IPS DF 19.7 (cell line): ENCODE measurements at places on chromosomes 4 and X.

DNA sequence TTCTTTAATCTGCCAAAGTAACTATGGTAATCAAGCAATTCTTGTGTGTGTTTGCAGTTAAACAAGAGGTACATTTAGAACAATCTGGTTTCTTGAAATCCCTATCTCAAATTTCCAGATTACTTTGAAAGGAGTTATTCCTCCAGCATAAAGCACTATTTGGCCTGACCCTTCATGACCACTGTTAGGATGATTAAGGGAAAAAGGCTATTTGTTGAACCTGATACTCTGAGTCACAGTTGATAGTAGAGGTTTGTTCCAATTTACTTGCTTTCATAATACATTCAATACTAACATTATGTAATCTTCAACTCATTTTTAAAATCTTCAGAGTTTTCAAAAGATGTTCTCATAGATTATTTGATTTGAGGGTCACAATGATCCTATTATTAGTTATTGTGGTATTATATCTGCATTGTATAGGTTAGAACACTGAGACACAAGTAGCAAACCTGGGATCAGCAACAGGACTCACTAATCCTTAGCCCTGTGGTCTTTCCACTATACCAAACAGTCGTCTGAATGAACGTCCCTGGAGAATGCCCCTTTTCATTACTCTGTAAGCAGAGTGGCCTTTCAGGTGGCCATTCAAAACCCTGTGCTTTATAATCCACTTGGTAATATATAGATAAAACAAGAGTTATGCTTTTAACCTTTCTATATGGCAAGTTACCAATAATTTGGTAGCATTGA lies 8.1 kb upstream of the NDST4 start:
- no peak for DNase-seq

GRCh38 chr4:105067431-105067830 lies 79.2 kb upstream of the TET2 start:
- no peak for DNase-seq

- DNase-seq, result no peak
These were observed 47.7 kb downstream of the RPS6KA3 start for GRCh38 chrX:20218836-20219505.

- no peak for DNase-seq
These were observed 434.0 kb downstream of the FAM133A start for GRCh38 chrX:94107981-94108380.

DNA sequence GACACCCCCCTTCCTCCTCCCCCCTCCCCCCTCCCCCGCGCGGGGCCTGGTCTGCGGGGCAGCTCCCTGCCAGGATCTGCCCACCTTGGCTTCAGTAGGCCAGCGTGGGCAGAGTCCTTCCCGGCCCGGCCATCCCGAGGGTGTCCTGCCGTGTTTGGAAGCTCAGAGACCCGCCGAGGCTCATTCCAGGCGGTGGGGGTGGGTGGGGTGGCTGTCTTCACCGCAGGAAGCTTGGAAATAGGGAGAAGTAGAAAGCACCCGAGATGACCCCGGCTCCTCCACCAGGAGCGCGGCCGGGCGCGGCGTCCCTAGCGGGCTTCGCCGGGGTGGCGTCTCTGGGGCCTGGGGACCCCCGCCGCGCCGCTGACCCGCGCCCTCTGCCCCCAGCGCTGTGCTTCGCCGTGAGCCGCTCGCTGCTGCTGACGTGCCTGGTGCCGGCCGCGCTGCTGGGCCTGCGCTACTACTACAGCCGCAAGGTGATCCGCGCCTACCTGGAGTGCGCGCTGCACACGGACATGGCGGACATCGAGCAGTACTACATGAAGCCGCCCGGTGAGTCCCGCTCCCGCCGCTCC lies 1.6 kb downstream of the NAT8L start:
- no peak for DNase-seq

DNA sequence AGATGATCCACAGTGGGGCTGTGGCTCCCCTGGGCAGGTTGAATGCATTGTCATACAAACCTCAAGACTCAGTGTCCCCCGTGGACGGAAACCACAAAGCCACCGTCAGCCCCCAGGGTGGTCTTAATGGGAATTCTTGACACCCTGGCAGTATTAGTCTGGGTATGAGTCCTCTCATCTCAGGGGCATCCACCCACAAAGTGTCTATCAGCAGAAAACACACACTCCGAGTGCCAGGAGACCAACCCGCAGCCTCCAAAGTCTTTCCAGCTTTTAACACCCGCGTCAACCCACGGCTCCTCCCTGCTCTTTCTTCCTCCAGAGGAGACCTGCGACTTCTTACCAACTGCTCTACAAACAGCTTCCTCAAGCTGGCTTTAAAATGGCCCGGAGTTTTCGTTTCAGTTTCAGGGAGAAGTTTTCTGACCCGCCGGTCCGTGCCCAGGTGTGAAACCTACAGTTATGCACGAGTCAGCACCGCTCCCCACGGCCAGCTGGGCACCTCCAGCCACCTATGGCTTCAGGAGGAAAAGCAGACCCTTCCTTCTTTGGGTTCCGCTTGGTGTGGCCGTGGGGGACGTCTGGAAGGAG lies 14.4 kb upstream of the ASMTL start:
- no peak for DNase-seq

GRCh38 chrX:123809854-123810375 lies 49.9 kb upstream of the XIAP start:
- no peak for DNase-seq

GRCh38 chr4:88017516-88018297 lies 10.3 kb downstream of the PKD2 start:
- DNase-seq, result no peak

- no peak for DNase-seq
These were observed 1.0 kb upstream of the GRPEL1 start for GRCh38 chr4:7068883-7069282.

DNA sequence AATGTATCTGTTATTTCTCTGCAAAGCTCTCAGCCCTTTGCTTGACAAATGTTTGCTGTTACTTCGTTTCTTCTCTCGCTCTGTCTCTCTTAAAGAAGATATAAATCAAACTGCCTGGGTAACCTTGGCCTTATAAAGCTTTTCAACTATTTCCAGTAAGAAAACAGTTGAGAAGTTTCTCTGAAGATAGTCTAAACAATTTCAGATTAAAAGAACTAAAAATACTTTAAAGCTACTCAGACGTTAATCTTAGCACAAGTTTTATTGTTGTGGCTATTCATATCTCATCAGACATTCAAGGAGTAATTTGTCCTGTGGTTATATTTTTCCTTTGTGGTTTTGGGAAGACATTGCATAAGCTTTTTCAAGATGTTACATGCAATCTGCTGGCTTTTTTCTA lies 22.6 kb downstream of the HOPX start:
- no peak for DNase-seq

GRCh38 chr4:169484485-169484884 lies 127.9 kb downstream of the NEK1 start:
- no peak for DNase-seq

DNA sequence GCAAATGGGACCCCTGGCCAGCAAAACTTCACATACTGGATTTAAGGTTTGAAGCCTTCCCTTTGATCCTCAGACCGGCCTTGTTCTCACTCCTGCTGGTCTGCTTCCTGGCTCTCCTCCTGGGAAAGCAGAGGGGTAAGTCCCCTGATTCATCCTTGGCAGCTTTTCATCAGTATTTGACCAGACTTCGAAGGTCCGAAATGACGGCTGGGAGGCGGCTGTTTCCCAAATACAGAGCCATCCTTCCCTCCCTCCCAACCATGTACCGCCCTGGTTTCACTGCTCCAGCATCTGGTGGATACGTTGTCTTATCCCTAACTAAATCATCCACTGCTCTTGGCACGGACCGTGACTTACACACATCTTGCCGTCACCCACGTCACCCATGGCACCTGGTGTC lies 265.5 kb downstream of the BCOR start:
- DNase-seq, result no peak

- no peak for DNase-seq
These were observed 5.7 kb downstream of the PLP2 start for GRCh38 chrX:49177338-49177833.

- DNase-seq, result no peak
These were observed 172.1 kb downstream of the OPHN1 start for GRCh38 chrX:68261060-68261672.

- no peak for DNase-seq
These were observed 3.3 kb downstream of the EGF start for GRCh38 chr4:109916027-109916409.

- DNase-seq, result no peak
These were observed 16.7 kb upstream of the PSAPL1 start for GRCh38 chr4:7451434-7451789.

GRCh38 chrX:30525732-30526131 lies 51.8 kb downstream of the TASL start:
- no peak for DNase-seq

- no peak for DNase-seq
These were observed 34.4 kb upstream of the ARHGEF6 start for GRCh38 chrX:136814847-136815750.

DNA sequence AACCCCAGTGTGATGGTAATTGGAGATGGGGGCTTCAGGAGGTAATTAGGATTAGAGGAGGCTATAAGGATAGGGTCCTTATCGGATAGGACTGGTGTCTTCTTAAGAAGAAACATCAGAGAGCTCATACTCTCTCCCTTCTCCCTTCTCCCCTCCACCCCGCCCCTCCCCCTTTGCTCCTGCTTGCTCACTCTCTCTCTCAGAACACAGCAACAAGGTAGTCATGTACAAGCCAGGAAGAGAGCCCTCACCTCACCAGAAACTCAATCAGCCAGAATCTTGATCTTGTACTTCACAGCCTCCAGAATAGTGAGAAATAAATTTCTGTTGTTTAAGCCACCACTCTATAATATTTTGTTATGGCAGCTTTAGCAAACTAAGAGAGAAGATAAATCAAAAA lies 4.5 kb downstream of the DDX60L start:
- no peak for DNase-seq

- no peak for DNase-seq
These were observed 115.2 kb downstream of the MBNL3 start for GRCh38 chrX:132373610-132374009.

DNA sequence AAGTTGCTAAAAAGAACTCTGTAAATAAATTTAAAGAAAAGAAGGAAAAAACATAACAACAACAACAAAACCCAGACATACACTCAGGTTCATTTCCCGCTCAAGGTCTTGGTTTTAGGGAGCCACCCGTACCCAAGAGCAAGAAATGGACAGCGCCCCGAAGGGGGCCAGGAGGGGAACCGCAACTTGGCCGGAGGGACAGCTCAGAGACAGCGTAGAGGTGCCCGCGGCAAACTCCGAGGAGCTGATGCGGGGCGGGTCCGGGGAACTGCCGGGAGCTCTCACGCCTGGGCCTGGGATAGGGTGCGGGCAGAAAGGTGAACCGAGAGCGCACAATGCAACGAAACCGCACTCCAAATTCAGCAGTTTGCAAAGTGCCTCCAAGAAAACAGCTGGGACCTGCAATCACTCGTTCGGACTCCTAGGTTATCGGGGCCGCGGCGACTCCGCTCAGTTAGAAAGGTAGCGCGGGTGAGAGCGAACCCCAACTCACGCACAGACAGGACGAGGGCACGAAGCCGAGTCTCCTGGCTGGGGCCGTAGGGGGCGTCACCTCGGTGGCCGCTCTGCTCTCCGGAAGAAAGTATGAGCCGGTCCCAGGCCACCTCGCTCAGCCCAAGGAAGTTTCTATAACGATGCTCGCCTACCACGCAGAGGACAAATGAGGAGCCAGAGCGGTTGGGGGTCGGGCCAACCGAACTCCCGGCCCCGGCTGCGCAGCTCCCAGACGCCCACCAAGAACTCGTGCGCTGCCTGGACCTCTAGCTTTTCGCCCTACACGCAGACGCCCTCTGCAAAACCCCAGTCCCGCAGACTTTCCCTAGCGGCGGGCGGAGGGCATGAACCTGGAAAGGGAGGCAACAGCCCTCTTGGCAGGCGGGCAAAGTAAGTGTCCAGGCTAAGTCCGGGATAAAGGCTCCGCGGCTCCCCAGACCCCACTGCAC lies 1.4 kb downstream of the NDNF start:
- DNase-seq, result no peak

DNA sequence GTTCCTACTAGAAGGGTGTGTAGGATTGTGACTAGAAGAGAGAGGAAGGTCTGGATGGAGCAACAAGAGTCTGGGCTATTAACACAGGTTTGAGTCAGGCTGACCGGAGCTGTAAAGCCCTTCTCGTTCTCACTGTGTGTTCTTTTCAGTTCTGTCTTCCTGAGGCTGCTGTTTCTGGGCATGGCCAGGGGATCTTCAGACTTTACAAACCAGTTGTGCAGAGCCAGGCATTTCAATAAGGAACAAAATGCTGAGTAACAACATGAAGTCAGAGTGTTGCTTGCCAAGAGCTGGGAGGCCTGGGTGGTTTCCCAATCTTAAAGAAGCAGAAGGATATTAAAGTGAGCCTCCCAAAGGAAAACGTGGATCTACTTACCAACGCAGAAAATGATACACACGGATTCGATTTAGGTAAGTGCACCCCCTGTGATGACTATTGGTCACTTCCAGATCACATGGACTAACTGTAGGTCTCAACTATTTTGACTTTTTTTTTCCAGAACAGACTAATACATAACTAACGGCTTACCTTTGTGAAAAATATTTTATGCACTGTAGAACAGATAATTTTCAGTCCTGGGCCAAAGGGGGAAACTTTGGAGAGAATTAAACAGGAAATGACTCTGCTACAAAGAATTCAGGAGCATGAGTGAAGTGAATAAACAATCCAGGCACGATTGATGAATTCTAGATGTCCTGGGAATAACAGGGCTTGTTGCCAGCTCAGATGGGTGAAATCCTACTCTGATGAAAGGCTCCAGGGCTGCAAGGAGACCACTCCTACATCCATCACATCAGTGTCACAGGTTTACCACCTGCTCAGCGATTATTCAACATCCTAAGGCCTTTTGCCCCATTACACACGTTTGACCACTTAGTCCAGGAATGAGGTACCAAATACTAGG lies 94.5 kb downstream of the ANXA3 start:
- DNase-seq, result no peak

- no peak for DNase-seq
These were observed 30.8 kb upstream of the PLA2G12A start for GRCh38 chr4:109760682-109761081.

DNA sequence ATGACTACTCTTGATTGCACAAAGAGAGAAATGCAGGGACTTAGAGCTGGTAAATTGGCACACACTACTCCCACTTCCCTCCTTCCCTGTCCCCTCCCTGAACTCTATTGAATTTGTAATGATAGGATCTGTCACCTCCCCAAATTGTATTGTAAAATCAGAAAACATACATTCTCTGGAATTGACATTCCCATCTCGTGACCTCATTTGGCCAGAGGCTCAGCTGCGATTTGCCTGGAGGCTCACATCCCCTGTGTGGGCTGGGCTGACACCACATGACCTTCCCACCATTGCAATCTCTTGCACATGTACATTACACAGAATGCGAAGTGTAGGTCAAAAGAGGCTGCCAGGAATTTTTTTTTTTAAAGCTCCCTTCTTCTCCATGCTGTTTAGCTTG lies 172.1 kb downstream of the MID1IP1 start:
- DNase-seq, result no peak

- DNase-seq, result no peak
These were observed 37.4 kb upstream of the SMIM10L2A start for GRCh38 chrX:135384161-135384836.
